Activated effector memory CD4-positive, alpha-beta T cell treated with Interleukin-2 at 50 U/mL for 16 hours (primary cell): ENCODE measurements at places on chromosomes 7 and 10.

- DNase-seq = no peak
Measured at GRCh38 chr7:44971902-44972441, 6.8 kb downstream of the MYO1G start.

DNA sequence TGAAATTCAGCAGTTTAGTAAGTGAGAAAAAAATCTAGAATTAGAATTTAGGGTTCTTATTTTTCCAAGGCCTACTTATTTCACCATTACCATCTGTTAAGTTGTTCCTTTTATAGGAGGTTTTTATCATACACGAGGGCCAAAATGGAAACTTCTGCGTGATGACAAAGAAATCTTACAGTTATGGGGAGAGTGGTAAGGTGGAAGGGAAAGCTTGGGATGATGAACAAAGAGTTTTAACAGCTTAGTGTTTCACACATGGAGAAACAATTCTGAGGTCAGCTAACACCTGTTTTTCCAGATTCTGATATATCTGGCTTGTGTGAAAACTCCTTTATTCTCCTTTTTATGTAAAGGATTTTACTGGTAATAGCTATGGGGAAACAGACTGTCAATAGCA lies 49.8 kb upstream of the SEMA3C start:
- DNase-seq = no peak

- DNase-seq = no peak
Measured at GRCh38 chr7:108071551-108071950, 58.6 kb downstream of the LAMB4 start.

GRCh38 chr7:70838292-70838907 lies 293.5 kb upstream of the GALNT17 start:
- DNase-seq = no peak

DNA sequence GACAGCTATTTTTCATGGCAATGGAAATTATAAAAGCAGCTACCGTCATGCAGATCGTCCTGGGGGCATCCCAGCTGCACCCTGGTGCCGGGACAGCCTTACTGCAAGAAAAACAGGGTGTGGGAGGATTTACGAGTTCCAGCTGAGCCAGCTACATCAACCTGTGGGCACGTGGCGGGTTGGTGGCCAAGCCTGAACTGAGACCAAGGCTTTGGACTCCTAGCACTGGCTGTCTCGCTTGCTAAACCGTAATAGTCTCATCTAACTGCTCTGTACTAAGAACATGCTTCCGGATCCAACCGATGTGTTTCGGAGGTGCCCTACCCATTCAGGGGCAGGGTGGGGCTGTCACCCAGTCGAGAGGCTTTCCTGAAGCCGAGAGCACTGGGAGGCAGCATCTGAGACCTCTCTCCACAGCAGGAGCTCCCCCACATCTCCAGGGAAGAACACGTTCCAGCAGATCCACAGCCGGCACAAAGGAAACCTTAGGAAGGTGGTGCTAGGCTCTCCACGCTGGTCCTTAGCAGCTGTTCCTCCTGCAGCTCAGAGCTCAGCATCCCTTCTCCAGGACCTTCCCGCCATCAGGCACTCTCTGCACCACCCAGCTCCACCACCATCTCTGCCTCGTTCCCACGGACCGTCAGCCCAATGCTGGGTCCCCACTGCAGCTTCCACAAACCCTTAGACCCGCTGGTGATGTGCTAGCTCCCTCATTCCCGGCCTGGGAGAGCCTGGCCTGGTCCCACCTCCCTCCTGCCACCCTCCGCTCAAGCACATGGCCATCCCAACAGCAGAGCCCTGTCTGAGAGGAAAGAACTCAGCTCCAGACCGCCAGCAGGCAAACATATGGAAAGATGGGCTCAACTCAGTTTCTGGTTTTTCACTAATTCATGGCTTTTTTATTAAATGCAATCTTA lies 158.5 kb downstream of the PTPRN2 start:
- no peak for DNase-seq

GRCh38 chr7:118324790-118325449 lies 100.4 kb downstream of the ANKRD7 start:
- DNase-seq = no peak

DNA sequence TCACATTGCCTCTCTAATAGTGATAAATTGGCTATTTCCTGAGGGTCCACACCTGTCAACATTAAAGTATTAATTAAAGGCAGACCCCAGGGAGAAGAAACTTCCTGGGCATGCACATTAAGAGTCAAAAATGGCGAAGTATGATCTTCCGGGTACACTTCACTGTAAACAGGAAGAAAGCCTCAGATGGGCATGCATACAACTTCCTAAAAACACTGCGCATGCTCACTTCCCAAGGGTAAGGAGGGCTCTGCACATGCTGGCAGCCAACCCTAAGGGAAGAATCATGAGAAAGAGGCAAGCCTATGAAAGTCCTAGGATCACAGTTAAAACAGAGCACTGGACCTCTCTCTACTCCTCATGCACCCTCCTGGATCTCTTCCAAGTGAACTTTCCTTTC lies 80.1 kb upstream of the IMMP2L start:
- DNase-seq = no peak

DNA sequence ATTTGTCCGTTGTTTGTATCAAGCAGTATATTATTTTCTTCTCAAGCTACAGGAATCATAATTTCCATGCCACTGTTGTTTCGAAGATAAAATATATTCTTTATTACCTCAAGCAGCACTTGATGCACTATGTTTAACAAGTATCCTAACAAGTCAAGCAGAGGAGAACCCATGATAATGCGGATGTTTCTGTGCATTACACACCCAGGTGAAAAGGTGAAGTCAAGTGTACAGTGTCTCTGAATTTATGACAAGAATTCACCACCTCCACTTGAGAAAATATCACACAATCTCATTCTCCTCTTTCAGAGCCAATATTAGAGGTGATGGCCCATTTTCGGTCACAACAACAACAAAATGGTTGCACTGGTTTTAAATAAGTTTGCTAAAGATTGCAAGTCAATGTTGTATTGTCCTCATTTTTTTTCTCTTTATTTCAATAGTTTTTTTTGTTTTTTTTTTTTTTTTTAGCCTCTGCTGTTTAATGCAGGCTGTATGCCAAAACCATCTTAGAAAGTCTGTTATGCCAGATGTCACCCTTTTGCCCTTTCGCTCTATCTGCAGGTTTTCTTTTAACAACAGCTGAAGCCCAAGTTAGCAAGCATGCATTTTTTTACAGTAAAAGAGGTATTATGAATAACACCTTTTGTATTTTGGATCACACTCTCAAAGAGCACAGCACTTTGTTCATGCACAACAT lies 568.7 kb upstream of the LRRN3 start:
- no peak for DNase-seq

DNA sequence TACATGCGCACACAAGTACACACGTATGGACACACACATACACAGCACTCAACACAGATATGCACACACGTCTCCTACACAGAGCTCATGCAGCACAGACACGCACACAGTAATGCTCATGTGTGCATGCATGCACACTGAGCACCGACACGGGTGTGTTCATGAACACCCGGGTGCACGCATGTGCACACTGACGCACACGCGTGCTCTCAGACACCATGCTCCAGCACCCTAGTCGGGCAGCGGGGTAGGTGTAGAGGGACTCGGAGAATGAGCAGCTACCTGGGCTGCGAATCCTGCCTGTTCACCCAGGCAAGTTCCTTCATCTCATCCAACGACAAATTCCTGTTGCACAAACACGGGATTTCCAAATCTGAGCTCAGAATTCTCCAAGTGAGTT lies 184.7 kb downstream of the MAD1L1 start:
- no peak for DNase-seq

DNA sequence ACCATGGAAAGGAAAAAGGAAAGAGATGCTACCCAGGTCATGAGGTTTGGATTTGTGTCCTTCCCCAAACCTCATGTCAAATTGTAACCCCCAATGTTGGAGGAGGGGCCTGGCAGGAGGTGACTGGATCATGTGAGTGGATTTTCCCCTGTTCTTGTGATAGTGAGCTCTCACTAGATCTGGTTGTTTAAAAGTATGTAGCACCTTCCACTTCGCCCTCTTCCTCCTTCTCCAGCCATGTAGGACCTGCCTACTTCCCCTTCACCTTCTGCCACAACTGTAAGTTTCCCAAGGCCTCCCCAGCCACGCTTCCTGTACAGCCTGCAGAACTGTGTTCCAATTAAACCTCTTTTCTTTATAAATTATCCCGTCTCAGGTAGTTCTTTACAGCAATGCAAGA lies 113.9 kb downstream of the FAM107B start:
- no peak for DNase-seq

GRCh38 chr10:22316286-22317075 lies at the start of gene COMMD3:
Gene COMMD3 (plus strand): TSS chr10:22316388. CDS start chr10:22316418, 30 bp downstream.
- peak; percentile 77 for DNase-seq
